ENCODE measurements at places on chromosomes 2 and 18. TPM values are rescaled to one million over a fixed set of nuclear protein-coding genes. Genes with fewer than 3 reads are reported as not detected.

GRCh38 chr2:61948661-61949457, 43.4 kb downstream of the COMMD1 start:
- no peaks in the 10 kb centered on the region for H3K36me3 ChIP-seq
- H3K27ac ChIP-seq: no peak overlapping the region
- DNase-seq: no peak
- no peaks in the 10 kb centered on the region for H3K27me3 ChIP-seq

GRCh38 chr2:198117406-198118041, 313.1 kb downstream of the PLCL1 start:
- no peaks in the 10 kb centered on the region for H3K4me1 ChIP-seq
- DNase-seq: no peak
- H3K36me3 ChIP-seq: no peaks in the 10 kb centered on the region
- H3K27ac ChIP-seq: no peak overlapping the region
- no peak overlapping the region for H3K4me3 ChIP-seq
- no peaks in the 10 kb centered on the region for H3K27me3 ChIP-seq

- H3K4me3 ChIP-seq: no peak overlapping the region
- H3K27me3 ChIP-seq: no peaks in the 10 kb centered on the region
Measured at GRCh38 chr2:9228088-9228751, 21.6 kb downstream of the ASAP2 start.

- DNase-seq: peak; percentile 5
- H3K27me3 ChIP-seq: no peaks in the 10 kb centered on the region
Measured at GRCh38 chr2:170878505-170878904, 50.5 kb upstream of the GORASP2 start.

DNA sequence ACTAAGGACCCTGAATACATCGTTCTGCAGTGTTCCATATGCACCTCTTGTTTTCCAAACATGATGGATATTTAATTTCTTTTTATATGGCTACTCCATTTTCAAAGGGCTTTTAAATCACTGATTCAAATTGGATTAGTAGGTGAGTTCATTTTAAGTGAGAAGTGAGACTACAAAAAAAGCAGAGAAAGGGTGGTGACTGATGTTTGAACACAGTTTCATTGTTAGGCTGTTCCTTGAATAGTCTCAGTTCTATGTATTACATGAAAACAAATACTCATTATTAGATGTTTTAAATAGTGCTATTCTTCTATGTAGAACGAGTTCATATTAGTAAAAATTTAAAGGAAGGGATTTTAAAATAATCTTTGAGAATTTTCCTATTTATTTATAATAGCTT, 72.7 kb upstream of the STON1 start:
- H3K27me3 ChIP-seq: no peaks in the 10 kb centered on the region
- no peaks in the 10 kb centered on the region for H3K4me1 ChIP-seq
- H3K36me3 ChIP-seq: peaks cover 41% of the 10 kb centered on the region
- H3K4me3 ChIP-seq: no peak overlapping the region

- H3K4me3 ChIP-seq: no peak overlapping the region
- H3K27me3 ChIP-seq: no peaks in the 10 kb centered on the region
- no peaks in the 10 kb centered on the region for H3K36me3 ChIP-seq
- no peak overlapping the region for H3K27ac ChIP-seq
- no peaks in the 10 kb centered on the region for H3K4me1 ChIP-seq
Measured at GRCh38 chr2:235008584-235009044, 56.8 kb downstream of the SH3BP4 start.

GRCh38 chr2:75406131-75406581, 154.6 kb downstream of the EVA1A start:
- no peaks in the 10 kb centered on the region for H3K36me3 ChIP-seq
- H3K4me1 ChIP-seq: no peaks in the 10 kb centered on the region
- H3K4me3 ChIP-seq: no peak overlapping the region
- no peak overlapping the region for H3K27ac ChIP-seq
- no peaks in the 10 kb centered on the region for H3K27me3 ChIP-seq

GRCh38 chr2:231621051-231621879, 28.6 kb downstream of the TEX44 start:
- H3K36me3 ChIP-seq: no peaks in the 10 kb centered on the region
- no peak overlapping the region for H3K4me3 ChIP-seq
- no peak overlapping the region for H3K27ac ChIP-seq
- DNase-seq: no peak
- H3K27me3 ChIP-seq: no peaks in the 10 kb centered on the region

DNA sequence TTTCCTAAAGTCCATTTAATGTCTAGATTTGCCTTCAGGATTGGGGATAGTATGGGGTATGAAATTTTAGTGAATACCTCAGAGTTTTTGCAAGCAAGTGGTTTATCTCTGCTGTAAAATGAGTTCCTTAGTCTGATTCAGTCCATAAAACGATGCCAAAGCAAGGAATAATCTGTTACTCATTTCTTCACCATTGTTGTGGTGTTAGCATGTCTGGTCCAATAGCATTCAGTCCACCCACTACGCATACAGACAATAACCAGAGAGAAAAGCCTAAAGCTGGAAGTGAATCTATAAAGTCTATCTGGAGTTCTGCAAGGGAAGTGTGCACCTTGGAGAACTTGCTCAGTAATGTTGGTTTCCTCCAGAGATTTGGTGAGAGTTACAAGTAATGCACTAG, 12.9 kb upstream of the DPP4 start:
- H3K27ac ChIP-seq: no peak overlapping the region
- H3K4me3 ChIP-seq: no peak overlapping the region
- H3K27me3 ChIP-seq: no peaks in the 10 kb centered on the region
- no peak for DNase-seq
- H3K4me1 ChIP-seq: no peaks in the 10 kb centered on the region

DSC1 gene
- 11.9 TPM for total RNA-seq

- no peak for DNase-seq
- no peak overlapping the region for H3K4me3 ChIP-seq
- no peaks in the 10 kb centered on the region for H3K36me3 ChIP-seq
- H3K27ac ChIP-seq: no peak overlapping the region
Measured at GRCh38 chr2:108637304-108637669, 82.0 kb upstream of the RANBP2 start.

SLC30A3 gene
- not detected for total RNA-seq

POLE4 gene
- total RNA-seq: 44.5 TPM

RND3 gene
- total RNA-seq: not detected

DNA sequence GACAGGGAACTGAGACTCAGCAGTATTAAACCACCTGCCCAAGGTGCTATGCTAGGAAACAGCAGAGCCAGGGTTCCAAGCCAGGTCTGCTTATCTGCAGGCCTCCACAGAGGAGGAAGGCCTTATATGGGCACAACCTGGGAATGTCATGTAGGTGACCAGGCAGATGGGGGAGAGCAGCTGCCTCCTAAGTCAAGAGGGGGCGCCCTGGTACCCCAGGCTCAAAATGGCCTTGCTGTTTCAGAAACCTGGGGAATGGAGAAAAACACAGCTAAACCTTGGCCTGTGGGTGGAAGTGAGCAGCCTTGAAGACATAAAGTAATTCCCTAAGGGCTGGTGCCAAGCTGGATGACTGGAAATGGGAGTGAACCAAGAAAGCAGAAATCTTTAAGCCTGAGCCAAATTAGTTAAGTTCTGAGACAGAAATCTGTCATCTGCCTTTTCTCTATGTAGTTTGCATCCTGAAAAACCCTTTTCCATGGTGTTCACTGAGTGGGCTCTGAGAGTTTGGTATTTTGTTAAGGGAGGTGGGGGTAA, 79.1 kb downstream of the MAPK4 start:
- H3K4me3 ChIP-seq: no peak overlapping the region
- no peaks in the 10 kb centered on the region for H3K4me1 ChIP-seq
- no peaks in the 10 kb centered on the region for H3K36me3 ChIP-seq
- no peak for DNase-seq

- no peak for DNase-seq
- no peak overlapping the region for H3K27ac ChIP-seq
- no peaks in the 10 kb centered on the region for H3K4me1 ChIP-seq
- H3K27me3 ChIP-seq: no peaks in the 10 kb centered on the region
- H3K4me3 ChIP-seq: no peak overlapping the region
Measured at GRCh38 chr2:205706769-205707381, 24.6 kb downstream of the NRP2 start.

GRCh38 chr2:96088340-96089335, 27.7 kb downstream of the ADRA2B start:
- no peak overlapping the region for H3K27ac ChIP-seq
- DNase-seq: no peak
- H3K36me3 ChIP-seq: no peaks in the 10 kb centered on the region

GRCh38 chr2:72949642-72950041, 32.3 kb downstream of the EMX1 start:
- H3K36me3 ChIP-seq: no peaks in the 10 kb centered on the region
- H3K27me3 ChIP-seq: no peaks in the 10 kb centered on the region
- no peak for DNase-seq
- H3K4me3 ChIP-seq: no peak overlapping the region

DNA sequence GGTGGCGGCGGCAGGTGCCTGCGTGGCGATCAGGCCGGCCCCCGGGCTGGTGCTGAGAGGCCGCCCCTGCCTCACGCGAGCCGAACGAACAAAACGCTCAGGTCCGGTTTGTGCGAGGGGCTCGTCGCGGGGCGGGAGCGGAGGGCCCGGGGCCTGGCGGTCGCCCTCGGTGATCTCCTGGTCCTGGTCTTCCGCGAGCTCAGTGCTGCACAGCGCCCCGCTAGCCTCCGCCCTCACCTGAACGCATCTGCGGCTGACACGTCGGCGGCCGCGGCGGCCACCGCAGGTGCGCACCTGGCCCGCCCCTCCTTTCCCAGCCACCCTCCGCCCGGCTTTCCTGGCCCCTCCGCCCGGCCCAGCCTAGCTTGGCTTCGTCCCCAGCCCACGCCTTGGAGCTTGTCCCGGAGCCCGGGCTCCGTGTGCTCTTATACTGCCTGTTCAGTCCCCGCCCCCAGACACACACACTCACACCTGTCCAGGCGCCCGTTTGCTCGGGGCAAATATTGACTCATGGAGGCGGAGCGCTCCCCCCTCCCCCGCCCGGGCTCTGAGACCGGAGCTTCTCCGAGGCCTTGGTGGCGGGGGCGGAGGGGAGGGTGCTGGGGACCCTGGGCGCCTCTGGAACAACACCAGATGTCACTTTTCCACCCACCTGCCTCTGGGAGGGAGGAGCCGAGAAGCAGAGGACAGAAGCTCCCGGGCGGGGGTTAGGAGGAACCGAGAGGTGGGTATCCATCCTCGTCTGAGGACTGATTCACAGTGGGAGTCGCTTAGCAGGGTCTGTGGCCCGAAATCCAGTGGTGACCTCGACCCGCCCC, 8.6 kb upstream of the CRYBA2 start:
- DNase-seq: no peak
- H3K4me3 ChIP-seq: peak overlapping the region; percentile 20
- peaks cover 13% of the 10 kb centered on the region for H3K4me1 ChIP-seq
- no peak overlapping the region for H3K27ac ChIP-seq
- no peaks in the 10 kb centered on the region for H3K27me3 ChIP-seq

GRCh38 chr2:181073896-181074295, 93.5 kb downstream of the UBE2E3 start:
- DNase-seq: no peak
- H3K27ac ChIP-seq: no peak overlapping the region
- H3K4me3 ChIP-seq: no peak overlapping the region
- H3K27me3 ChIP-seq: no peaks in the 10 kb centered on the region
- H3K36me3 ChIP-seq: no peaks in the 10 kb centered on the region

COL6A3 gene
- 1.5 TPM for total RNA-seq

- no peaks in the 10 kb centered on the region for H3K36me3 ChIP-seq
- peaks cover 5% of the 10 kb centered on the region for H3K4me1 ChIP-seq
- DNase-seq: no peak
- no peak overlapping the region for H3K27ac ChIP-seq
- H3K27me3 ChIP-seq: no peaks in the 10 kb centered on the region
Measured at GRCh38 chr2:65420712-65421431, 11.5 kb downstream of the SPRED2 start.

FBLN7 gene
- 36.3 TPM for total RNA-seq

ANKRD62 gene
- total RNA-seq: not detected

GRCh38 chr2:174009488-174010223, 44.5 kb upstream of the SP3 start:
- no peaks in the 10 kb centered on the region for H3K36me3 ChIP-seq
- H3K27me3 ChIP-seq: no peaks in the 10 kb centered on the region
- H3K27ac ChIP-seq: no peak overlapping the region
- no peak for DNase-seq
- H3K4me3 ChIP-seq: no peak overlapping the region

GRCh38 chr18:8794156-8794933, 89.0 kb downstream of the MTCL1 start:
- no peaks in the 10 kb centered on the region for H3K27me3 ChIP-seq
- no peak for DNase-seq
- no peak overlapping the region for H3K27ac ChIP-seq
- H3K4me1 ChIP-seq: no peaks in the 10 kb centered on the region
- no peaks in the 10 kb centered on the region for H3K36me3 ChIP-seq

GRCh38 chr2:215356948-215357461, 45.1 kb downstream of the ATIC start:
- no peaks in the 10 kb centered on the region for H3K4me1 ChIP-seq
- H3K27ac ChIP-seq: no peak overlapping the region
- no peak overlapping the region for H3K4me3 ChIP-seq
- H3K27me3 ChIP-seq: no peaks in the 10 kb centered on the region

- no peaks in the 10 kb centered on the region for H3K4me1 ChIP-seq
- no peak overlapping the region for H3K4me3 ChIP-seq
- DNase-seq: no peak
- H3K27ac ChIP-seq: no peak overlapping the region
- no peaks in the 10 kb centered on the region for H3K27me3 ChIP-seq
Measured at GRCh38 chr18:73973972-73974371, 173.7 kb downstream of the FBXO15 start.

LBX2 gene
- total RNA-seq: not detected

DNA sequence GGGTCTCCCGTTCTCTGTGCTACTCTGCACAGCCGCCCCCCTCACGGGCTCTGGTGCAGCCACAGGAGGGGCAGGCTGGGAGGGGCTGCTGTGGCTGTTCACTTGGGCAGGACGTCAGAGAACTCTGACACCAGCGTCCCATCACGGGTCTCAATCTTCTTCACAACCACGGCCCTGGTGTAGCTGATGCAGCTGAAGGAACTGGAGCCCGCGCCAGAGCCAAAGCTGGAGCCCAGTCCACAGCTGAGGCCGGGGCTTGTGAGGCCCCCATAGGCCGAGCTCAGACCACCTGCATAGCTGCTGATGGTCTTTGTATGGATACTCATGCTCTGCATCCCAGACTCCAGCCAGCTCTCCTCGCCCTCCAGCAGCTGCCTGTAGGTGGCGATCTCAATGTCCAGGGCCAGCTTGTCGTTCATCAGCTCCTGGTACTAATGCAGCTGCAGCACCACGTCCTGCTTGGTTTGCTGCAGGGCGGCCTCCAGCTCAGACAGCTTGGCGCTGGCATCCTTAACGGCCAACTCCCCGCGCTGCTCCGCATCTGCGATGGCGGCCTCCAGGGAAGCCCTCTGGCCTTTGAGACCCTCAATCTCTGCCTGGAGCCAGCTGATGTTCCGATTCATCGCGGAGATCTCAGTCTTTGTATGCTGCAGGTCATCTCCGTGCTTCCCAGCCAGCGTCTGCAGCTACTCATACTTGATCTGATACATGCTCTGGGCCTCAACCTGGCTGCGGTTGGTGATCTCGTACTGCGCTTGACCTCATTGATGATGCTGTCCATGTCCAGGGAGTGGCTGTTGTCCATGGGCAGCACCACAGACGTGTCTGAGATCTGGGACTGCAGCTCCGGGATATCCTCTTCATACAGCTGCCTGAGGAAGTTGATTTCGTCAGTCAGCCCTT, 7.4 kb upstream of the DUSP19 start:
- no peaks in the 10 kb centered on the region for H3K4me1 ChIP-seq
- no peaks in the 10 kb centered on the region for H3K36me3 ChIP-seq

Data from naive thymus-derived CD4-positive, alpha-beta T cell (primary cell).